ENCODE measurements at places on chromosomes 4 and X.

GRCh38 chr4:69760455-69760854, at the start of gene SULT1B1:
Gene SULT1B1 (minus strand): TSS chr4:69760620. CDS start chr4:69755217, 5,403 bp downstream.
- no peak for DNase-seq

- no peak for DNase-seq
Measured at GRCh38 chr4:164536814-164537213, 217.1 kb upstream of the SMIM31 start.

DNA sequence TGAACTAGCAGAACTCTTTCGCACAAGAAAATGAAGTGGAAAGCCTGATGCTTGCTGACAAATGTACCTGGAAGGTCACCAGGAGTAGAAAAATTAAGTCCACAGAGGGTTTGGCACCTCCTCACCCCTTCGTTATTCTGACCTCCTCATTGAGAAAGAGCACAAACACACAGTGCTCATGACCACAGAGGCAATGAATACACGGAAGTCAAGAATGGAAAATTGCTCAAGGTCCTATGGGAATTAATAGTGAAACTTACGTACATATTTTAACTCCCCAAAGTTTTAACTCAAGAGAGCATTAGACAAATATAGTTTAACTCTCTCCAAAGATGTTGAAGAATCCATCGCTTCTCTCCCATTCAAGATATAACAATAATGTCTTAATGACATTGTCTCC, 83.6 kb upstream of the CAMK2D start:
- no peak for DNase-seq

GRCh38 chrX:15142084-15142715, 127.7 kb downstream of the ASB9 start:
- no peak for DNase-seq

DNA sequence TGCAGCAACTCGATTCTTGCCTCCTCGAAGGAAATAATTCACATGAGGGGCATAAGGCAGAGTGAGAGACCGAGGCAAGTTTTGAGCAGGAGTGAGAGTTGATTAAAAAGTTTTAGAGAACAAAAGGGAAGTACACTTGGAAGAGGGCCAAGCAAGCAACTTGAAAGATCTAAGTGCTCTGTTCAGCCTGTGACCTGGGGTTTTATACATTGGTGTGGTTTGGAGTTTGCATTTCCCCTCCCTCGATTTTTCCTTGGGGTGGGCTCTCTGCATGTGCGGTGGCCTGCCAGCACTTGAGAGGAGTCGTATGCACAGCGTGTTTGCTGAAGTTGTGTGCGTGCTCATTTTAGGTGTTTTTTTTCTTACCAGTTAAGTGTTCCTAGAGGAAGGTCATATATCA, 356.4 kb downstream of the KLHL4 start:
- DNase-seq: no peak

DNA sequence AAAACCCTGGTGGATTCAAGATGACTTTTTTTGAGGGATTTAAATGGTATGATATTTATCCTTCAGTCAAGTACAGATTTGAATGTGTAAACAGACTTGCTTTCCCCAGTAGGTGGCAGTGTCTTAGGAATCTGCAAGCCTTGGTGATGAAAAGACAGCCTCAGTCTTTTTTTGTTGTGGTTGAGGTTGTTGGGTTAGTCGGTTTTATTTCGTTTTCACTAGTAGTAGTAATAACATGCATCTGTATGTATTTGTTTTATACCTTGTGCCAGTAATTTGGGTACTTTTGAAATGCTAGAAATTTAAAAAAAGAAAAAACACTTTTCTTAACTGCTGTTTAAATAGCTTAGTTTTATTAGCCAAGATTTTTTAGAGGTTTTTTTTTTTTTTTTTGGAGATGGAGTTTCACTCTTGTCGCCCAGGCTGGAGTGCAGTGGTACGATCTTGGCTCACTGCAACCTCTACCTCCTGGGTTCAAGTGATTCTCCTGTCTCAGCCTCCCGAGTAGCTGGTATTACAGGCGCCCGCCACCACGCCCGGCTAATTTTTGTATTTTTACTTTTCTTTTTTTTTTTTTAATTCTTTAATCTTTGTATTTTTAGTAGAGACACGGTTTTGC, 39.2 kb downstream of the COPS4 start:
- no peak for DNase-seq

- no peak for DNase-seq
Measured at GRCh38 chr4:123579961-123580360, 183.4 kb downstream of the SPRY1 start.

GRCh38 chr4:48275247-48275646, 5.6 kb upstream of the TEC start:
- no peak for DNase-seq

GRCh38 chr4:24690436-24690835, 104.9 kb upstream of the SOD3 start:
- DNase-seq: no peak

GRCh38 chrX:124257924-124258702, 74.3 kb upstream of the TEX13D start:
- DNase-seq: no peak

- DNase-seq: no peak
Measured at GRCh38 chrX:25005382-25006185, 10.2 kb downstream of the ARX start.

DNA sequence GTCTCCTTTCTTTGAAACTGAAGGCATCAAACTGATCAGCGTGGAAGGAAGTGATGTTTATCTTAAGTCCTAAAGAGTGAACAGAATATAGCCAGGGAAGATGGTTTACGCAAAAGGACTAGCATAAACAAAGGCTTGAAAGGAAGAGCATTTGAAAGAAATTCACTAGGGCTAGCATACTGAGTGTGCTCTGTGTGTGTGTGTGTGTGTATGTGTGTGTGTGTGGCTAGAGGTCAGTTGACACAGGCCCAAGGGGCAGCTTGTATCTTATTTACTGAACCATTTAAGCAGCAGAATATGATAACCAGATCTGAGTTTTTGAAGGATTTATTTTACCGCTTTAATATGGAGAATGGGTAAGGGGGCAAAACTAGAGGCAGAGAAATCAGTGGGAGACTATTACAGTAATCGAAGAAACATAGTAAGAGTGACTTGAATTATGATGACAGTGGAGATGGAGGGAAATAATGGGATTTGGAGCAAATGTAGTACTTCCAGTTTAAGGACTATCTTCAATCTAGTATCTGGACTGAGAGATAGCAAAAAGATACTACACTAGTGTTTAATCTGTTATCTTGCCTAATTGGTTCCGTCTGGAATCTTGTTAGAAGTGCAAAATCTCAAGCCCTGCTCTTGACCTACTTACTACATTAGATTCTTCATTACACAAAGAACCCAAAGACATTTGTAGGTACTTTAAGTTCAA, 36.9 kb downstream of the CEP44 start:
- DNase-seq: no peak
